NCI-H774 (cell line): ENCODE measurements at places on chromosomes 1 and 21.

- DNase-seq = no peak
These were observed 27.8 kb downstream of the RHCE start for GRCh38 chr1:25392841-25393240.

DNA sequence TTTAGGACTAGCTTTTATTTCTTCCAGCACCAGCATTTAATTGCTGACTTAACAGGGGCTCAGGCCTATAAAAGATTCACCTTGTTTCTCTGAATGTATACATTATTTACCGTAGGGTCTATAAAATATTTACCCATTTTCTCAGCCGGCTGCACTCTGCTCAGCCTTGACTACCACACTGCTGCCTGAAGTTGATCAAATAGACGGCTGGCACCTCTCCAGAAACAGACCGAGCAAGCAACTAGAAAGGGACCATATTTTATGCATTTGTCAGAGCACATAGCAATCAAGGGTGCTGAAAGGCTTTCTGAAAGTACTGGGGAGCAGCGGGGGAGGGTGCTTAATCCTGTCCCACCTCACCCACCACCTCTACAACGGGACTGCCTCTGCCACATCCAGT lies 64.7 kb upstream of the FGGY start:
- DNase-seq = peak; percentile 58

GRCh38 chr1:225990705-225991464 lies 8.3 kb downstream of the SDE2 start:
- no peak for DNase-seq

- DNase-seq = no peak
These were observed 336.7 kb downstream of the DUSP10 start for GRCh38 chr1:221405146-221405545.

DNA sequence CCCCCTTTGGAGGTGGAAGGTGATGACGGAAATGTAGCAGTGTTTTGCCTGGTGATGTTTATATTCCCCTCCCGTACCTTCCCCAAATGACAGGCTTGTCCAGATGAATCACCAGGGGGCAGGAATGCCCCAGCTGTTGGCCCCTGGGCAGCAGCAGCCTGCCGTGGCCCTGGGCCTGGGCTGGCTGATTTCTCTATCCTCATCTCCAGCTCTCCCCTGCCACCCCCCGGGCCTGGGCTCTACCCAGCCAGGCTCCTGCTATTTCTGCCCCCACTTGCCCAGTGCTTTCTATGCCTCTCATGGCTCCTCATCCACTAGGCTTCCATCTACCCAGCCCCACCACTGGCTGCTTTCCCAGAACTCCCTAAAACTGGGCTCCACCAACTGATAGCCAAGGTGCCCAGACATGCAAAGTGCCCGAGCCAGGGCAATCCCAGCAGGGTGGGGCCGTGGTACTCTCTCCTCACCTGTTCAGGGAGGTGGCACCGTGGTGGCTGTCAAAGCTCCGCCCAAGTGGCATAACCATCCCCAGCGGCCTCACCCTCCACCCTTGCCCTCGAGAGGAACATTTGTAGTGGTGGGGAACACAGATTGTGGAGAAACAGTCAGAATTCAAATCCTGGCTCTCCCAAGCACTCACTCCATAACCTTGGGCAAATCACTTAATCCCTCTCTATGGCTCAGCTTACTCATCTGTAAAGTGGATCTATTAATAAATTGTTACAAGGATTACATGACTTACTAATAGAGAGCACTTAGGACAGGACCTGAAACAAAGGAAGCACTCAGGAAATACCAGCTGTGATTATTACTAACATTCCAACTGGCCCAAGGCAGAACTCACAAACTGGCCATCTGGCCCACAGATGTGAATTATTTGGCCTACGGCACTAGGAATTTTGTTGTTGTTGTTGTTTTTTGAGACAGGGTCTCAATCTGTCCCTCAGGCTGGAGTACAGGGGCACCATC lies 12.8 kb upstream of the ECE1 start:
- DNase-seq = no peak

DNA sequence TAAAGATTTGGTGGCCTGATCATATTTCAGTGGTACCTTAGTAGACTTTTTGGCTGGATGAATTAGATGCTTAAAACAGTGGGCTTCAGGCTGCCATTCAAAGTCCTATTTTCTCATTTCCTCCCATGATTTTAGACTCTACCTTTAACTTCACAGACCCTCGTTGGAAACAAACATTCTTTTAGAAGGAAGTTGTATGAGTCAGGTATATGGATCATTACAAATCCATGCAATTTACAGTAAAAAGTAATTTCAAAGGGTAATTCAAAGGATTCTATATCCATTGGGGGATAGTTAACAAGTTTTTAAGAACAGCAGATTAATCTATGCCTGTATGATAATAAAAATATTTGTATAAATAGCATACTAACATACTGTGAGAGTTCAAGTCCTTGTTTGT lies 216.9 kb upstream of the RRP15 start:
- DNase-seq = no peak

- peak; percentile 67 for DNase-seq
These were observed 898 bp downstream of the MFSD2A start for GRCh38 chr1:39955547-39956539.

GRCh38 chr1:234915924-234916675 lies 212.5 kb downstream of the TOMM20 start:
- DNase-seq = peak; percentile 76

GRCh38 chr1:243849421-243850201 lies 432 bp downstream of the AKT3 start:
- no peak for DNase-seq

DNA sequence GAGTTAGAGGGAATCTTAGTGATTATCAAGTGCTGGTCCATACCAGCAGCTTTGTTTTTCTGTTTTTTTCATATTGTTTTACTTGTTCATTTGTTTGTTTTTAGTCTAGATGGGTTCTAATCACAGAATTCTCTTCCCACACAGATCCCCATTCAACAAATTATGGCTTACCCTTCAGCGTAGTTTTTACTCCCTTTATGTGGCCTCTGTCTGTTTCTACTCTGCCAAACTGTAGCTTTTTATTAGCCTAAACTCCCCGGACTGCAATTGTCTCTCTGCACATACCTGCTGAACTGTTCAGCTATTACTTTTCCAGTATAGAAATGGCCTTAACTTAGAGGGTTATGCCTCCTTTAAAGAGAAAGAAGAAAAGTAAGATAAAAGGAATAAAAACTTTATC lies 348.5 kb downstream of the TGFB2 start:
- DNase-seq = no peak

DNA sequence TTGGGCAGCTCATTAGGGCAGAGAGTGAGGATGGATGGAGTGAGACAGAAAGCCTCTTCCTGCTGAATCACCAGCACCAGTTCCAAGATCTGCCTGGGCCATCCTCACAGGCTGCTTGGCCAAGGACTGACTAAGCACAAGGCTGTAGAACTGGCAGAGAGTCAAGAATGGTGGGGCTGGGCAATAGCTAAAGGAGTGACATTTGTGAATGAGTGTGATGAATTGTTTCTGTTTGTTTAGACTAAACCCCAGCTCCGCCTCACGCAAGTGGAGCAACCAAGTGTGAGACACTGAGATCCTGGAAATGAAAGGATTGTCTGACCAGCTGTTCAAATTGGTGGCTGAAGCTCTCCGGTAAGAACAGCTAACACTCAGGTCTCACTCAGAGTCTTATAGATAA lies 38.6 kb downstream of the BRINP2 start:
- DNase-seq = peak; percentile 75

DNA sequence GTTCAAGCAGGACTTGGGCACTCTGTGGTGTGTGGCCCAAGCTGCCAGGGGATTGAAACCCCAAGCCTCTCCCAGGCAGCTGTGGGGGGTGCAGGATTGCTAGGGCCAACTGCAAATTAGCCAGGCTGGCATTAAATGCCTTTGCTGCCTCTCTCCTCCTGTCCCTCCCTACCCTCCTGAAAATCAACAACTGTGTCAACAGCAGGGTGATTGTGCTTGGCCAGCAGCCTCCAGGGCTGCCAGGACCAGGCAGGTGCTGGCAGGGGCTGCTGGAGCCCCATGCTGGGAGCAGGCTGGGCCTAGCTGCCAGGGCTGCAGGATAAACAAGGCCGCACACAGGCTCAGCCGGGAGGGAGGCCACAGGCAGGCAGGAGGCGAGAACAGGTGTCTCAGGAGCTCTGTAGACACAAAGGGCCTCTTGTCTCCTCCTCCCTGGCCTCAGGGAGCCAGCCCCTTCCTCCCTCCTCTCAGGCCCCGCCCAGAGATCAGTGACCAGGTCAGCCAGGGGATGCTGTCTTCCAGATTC lies 11.4 kb downstream of the SOX13 start:
- DNase-seq = peak; percentile 98

- DNase-seq = no peak
These were observed 3.9 kb downstream of the SEMA6C start for GRCh38 chr1:151142411-151143056.

DNA sequence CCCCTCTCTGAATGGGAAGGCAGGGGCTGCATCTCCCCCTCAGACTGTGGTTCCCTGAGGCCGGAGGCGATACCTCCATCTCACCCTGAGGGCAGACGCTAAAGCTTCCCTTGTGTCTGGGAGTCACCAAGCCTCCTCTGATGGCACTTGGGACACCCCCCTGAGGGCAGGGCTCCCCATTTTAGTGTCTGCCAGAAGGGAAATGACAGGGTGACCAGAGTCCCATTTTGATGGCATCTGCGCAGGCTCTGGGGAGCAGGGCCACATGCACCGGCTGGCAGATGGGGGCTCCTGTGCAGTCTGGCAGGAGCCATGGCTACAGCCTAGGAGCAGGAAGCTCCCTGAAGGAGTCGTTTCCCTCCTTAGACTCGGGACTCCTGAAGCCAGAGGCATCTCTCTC lies 1.7 kb downstream of the S100A2 start:
- DNase-seq = no peak

GRCh38 chr1:216057063-216057462 lies 366.2 kb downstream of the USH2A start:
- DNase-seq = no peak

- no peak for DNase-seq
These were observed 55.8 kb downstream of the NAV1 start for GRCh38 chr1:201594575-201595245.

GRCh38 chr1:181152892-181153633 lies 64.6 kb downstream of the IER5 start:
- DNase-seq = no peak

GRCh38 chr1:94044290-94044790 lies 76.6 kb downstream of the ABCA4 start:
- no peak for DNase-seq

DNA sequence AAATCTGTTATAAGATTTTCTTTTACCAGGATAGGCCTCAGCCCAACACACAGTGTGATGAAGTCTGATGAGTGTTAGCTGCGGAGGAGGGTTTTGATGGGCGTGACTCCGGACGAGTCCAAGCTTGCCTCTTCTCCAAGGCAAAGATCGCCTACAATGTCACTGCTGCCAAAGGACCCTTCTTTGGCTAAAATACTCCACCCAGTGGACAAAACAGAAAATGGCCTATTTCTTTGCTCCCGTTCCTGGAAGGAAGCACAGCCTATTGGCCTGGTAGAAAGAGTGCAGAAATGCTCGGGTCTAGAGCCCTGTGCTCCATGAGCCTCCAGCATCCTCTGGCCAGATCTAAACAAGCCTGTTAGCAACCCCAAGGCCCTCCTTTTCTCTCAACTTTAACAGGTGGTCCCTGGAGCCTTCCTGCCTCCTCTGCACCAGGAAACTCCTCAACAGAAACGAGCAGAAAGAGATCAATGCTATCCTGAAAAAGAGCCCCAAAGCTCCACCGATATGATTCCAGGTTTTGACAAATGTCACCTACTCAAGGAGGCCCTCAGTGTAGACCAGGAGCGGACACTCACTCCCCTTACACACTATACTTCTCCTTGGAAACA lies 3.4 kb upstream of the CASQ2 start:
- peak; percentile 78 for DNase-seq

- DNase-seq = no peak
These were observed 810 bp downstream of the ZBTB37 start for GRCh38 chr1:173869021-173869359.

DNA sequence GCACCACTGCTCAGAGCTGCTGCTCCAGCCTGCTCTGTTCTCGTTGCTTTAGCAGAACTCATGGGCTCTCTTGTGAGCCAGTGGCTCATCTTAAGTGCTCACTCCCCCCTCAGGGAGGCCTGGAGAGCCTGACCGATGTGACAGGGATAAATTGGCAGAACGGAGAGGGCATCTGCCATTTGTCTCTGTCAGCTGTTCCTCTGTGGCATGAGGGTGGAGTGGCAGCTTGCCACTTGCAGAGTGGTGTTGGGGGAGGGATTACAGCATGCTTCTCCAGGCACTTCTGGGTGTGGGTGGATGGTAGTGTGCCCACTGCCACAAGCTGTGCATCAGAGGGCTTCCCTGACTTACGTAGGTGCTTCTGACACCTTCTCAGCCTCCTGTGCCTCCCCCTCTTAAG lies 229.5 kb downstream of the PAPPA2 start:
- DNase-seq = no peak

GRCh38 chr1:230260831-230261230 lies 165.3 kb downstream of the PGBD5 start:
- no peak for DNase-seq

- DNase-seq = no peak
These were observed 3.5 kb downstream of the PTCH2 start for GRCh38 chr1:44839576-44839975.

DNA sequence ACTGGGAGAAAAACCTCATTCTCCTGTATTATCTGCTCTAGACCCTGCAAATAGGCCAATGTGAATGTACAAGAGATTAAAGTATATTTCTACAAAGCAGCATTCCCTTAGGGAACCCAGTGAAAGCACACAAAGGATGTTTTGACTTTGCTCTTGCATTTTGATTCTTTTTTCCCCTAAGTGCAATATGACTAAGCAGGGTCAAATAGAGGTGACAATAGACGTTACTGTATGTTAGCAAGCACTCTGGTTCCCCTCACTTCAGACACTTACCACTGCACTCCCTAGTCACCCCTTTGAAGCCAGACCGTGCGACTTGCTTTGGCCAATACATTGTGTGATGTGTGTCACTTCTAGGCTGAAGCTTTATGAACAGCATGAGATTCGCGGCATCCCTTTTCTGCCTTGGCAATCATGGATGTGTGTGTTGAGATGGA lies 209.7 kb downstream of the RHOU start:
- no peak for DNase-seq

- no peak for DNase-seq
These were observed 579 bp upstream of the TENT5C start for GRCh38 chr1:117605164-117605773.

DNA sequence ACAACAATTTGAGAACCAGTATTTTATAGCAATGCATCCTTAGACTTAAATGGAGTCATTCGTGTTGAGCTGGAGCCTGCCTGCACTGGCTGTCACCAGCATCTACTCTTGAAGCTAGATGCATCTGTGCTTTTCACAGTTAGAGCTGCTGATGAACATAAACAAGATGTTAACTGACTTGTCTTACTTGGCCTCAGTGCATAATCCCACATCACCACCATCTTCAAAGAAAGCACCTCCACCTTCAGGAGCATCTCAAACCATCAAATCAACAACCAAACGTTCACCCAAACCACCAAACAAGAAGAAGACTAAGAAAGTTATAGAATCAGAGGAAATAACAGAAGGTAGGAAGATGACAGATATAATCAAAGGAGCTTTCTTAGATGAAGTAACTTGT lies 71.1 kb downstream of the TPR start:
- DNase-seq = no peak

- DNase-seq = no peak
These were observed 37.4 kb downstream of the BTBD8 start for GRCh38 chr1:92117526-92117925.
